ENCODE measurements at places on chromosomes 2 and 18.

DNA sequence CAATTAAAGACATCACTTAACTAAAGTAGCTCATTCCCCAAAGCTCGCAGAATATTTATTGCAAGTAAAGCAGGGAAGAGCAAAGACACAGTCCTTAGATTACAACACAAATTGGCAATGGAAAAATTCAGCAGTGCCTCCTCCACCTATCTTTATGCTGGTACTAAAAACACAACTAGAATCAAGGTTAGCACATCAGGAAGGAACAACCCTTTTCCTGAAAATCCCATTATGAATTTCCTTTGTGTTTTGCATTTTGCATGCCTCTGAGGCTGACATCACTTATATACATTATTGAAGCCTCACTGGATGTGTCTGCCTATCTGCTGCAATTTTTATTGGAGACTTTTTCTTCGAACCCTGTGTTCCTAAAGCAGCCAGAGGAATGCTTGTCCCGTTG is 193.8 kb upstream of the STK17B start:
- DNase-seq = no peak

DNA sequence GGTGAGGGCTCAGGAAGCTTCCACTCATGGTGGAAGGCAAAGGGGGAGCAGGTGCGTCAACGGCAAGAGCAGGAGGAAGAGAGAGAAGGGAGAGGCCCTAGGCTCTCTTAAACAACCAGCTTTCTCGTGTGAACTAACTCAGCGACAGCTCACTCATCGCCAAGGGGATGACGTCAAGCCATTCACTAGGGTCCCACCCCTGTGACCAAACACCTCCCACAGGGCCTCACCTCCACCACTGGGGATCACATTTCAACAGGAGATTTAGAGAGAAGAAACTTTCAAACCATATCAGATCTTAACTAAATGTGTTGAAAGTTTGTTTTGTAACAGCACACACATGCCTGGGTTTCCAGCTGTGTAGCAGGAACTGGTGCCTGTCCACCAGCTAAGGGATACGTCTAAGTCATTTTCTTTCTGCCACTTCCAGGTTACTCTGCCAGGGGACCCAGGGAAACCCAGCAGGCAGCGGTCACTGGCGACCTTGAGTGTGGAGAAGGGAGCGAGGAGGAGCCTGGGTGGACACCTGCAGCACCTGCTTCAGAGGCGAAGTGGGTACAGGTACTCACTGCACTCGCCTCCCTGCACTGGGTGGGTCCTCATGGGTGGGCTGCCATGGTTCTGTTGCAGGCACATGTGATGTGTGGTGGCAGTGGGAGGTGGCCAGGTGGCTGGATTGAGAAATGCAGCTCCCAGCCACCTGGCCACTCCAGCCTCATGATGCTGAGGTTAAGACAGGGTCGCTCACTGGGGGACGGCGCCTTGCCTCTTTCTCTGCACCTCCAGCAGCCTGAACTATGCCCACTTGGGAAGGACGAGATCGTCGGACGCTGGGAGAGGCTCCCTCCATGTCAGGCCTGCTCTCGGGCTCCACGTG is 8.4 kb upstream of the GPC1 start:
- DNase-seq = no peak

DNA sequence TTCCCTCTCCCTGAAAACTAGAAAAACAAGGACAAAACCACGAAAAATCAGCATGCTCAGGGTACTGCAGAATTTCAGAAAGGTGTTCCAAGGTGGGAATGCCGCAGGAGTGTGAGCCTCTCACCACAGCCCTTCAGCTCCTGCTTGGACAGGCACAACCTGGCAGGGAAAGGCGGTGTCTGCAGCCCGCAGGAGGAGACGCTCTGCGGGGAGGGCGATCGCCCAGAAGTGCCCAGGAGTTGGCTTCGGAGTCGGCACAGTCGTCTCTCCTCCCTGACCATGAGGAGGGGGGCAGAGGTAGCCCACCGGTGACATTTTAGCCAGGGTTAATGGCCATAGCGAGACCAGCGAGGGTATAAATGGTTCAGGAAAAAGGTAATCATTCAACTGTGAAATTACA is 57.2 kb downstream of the TMEM18 start:
- no peak for DNase-seq

GRCh38 chr2:69603146-69603743 is 40.3 kb downstream of the AAK1 start:
- DNase-seq = no peak

GRCh38 chr2:100629309-100629708 is 66.5 kb downstream of the PDCL3 start:
- no peak for DNase-seq

GRCh38 chr2:181152701-181153100 is 172.3 kb downstream of the UBE2E3 start:
- no peak for DNase-seq

DNA sequence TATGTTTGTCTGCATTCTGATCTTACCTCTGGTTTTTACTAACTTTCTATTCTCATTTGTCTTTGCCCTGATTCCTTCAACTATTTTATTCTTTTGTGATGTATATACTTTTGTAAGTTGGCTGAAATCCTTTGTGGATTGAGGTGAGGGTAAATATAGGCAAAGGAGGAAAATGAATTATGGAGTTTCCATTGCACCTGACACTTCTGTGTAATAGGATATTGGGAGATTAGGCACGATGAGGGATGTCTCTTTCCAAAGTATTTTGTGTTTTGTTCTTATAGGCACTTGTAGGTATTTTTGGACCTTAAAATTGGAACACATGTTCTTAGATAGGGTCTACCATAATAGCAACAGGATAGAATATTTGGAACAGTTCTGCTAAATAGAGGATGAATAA is 76.4 kb downstream of the HRH4 start:
- no peak for DNase-seq

GRCh38 chr2:39468579-39469451 is 31.7 kb upstream of the MAP4K3 start:
- no peak for DNase-seq

GRCh38 chr2:168521053-168521741 is 65.1 kb downstream of the CERS6 start:
- no peak for DNase-seq

- DNase-seq = no peak
These were observed 1.2 kb downstream of the LRP2 start for GRCh38 chr2:169360984-169361705.

DNA sequence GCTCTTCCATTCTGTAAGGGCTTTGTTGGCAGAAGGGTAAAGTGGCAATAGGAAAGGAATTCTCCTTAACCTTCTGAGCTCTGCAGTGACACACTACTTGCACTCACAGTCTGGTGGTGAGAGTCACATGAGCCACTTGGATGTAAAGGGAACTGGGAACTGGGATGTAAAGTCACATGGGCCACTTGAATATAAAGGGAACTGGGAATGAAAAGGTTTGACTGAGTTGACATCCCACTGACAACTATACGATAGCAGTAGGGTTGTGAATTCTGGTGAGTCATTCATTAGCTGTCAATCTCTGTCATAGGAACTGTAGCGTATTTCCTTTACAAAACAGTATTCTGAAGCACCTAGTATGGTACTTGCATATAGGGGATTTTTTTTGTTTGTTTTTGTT is 5.5 kb downstream of the RPE start:
- no peak for DNase-seq

DNA sequence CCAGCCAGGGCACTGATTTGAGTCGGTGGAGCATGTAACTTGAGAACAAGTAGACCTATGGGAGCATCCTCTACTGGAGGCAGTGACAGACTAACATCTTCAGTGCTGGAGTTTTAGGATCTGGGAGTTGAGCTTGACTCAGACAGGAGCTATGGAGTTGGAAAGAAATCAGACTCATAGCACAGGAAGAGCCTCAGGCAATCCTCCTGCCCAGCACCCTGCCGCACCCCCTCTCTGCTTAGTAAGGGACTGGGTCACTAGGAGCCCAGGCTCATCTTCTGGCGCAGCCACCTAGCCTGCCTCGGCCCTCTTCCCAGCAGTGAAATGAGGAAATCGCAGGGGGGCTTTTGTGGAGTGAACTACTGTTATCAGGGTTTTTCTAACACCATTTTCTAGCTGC is 3.6 kb downstream of the ARID5A start:
- DNase-seq = no peak

DNA sequence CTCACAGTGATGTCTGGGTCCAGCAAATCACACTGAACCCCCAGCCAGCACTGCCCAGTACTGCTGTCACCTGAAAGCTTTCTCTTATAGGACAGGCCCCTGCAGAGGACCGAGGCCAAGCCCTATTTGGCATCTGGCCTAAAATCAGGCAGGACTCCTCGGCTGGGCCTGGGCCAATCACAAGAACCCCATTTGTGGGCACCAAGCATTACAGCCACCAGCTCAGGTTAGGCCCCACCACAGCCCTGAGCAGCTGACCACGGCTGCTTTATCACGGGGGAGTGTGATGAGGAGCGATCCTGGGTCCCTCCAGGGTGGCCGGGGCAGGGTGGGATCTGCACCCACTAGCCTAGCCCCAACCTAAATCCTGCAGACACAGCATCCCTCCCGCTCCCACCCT is 8.2 kb downstream of the BIN1 start:
- DNase-seq = no peak

DNA sequence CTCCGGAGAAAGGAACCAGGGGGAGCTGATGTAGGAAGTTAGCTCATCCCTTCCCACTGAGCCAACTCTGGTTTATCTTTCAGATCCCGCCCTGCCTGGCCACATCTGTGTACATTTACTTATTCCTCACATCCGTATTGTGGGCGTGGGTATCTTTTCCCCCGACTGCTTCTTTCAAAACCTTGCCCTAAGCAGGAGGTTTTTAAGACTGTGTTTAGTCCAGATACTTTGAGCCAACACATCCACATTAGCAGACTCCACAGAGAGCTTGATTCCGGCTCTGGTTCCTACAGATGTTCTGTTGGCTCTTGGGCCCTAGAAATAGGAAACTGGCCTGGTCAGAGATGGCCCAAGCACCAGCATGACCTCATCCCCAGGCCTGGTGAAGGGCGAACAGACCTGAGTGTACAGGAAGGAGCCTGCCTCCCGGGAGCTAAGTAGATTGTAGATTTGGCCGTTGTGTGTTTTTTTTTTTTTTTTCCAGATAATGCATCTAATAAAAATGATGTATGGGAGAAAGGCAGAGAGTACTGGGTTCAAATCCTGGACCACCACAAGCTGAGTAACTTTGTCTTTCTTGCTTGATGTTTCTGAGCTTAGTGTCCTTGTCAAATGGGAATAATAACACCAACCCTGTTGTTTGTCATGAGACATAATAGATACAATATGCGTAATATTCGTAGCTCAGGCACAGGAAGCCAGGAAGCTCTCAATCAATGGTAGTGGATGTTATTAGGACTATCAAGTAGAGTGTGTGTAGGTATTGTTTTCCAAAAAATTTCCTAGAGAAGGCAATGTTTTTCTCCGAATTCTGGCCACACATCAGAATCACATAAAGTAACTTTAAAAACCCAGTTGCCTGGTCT is 92.3 kb downstream of the PRKCE start:
- DNase-seq = no peak

- DNase-seq = no peak
These were observed 296.1 kb upstream of the GULP1 start for GRCh38 chr2:187995556-187995955.

All from activated T-helper 1 cell treated with anti-CD3 and anti-CD28 coated beads, Interleukin-2, amount 50 U/mL, for 16 hours (primary cell).